ENCODE measurements at places on chromosomes 16 and 17. TPM values are rescaled to one million over a fixed set of nuclear protein-coding genes. Genes with fewer than 3 reads are reported as not detected.

DNA sequence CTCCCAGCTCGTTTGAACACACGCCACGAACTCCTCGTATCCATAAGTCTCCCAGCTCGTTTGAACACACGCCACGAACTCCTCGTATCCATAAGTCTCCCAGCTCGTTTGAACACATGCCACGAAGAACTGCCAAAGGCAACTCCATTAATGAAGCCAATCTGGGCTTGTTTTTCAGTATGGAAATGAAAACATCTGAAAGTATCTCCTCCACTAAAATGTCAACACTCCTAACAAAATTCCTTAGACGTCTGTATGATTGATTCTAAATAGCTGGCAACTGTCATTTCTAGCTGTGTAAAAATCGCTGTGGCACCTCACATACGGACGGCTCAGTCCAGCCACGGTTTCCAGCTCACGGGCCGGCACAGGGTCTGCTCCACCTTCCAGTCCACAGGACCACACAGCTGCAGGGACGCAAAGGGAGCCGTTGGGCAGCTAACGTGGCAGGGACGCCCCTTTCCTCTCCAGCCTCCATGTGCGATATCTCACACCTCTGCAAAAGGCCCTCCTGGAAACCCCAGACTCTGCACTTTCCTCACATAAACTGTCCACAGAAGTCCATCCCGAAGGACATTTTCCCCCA lies 67.1 kb upstream of the METRNL start:
- no peak for DNase-seq

GRCh38 chr17:12584727-12585126 lies 81.0 kb upstream of the MYOCD start:
- no peak for DNase-seq

DNA sequence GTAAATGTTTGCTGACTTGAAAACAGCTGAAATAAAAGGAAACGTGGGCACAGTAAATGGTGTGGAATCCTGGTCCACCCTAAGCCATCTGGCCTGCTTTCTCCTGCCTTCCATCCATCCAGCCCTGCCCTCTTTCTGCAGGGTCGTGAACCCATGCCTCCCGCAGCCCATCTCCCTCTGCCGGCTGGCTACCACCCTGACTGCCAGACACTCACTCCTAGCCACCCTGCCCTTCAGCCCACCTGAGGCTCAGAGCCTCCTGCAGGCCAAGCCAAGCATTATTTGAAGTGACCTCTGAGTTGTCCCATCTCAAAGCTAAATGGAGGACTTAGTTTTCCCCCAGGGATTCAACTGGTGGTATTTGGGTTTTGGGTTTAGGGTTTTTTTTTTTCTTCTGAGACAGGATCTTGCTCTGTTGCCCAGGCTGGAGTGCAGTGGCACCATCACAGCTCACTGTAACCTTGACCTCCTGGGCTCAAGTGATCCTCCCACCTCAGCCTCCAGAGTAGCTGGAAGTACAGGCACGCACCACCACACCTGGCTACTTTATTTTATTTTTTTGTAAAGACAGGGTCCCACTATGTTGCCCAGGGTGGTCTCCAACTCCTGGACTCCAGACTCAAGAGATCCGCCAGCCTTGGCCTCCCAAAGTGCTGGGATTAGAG lies 8.4 kb downstream of the ZDHHC1 start:
- DNase-seq: no peak

DNA sequence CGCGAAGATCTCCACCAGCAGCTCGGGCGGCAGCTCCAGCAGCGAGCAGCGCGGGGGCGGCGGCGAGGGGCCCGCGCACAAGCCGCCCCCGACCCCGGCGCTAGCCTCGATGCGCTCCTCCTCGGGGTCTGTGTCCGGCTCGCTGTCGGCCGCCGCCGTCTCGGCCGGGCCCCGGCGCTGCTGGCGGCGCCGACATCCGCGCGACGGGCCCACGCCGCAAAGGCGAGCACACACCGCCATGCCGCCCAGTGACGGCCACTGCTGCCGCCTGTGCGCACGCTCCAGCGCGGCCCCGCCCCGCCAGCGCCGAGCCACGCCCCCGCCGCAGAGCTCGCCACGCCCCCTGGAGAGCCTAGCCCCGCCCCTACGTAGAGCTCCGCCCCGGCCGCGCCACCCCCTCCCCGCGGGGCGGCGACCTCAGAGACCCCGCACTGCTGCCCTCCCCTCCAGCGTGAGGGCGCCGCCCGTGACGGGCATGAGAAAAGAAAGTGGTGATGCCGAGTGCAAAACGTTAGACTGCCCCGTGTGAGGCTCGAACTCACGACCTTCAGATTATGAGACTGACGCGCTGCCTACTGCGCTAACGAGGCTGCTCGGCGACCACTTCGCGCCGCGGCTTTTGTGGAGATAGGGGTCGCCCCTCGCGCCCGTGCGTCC lies at the start of gene FBXO31:
Gene FBXO31, minus strand, starts transcription at position 272 of the 657 bp plus-strand sequence. Its CDS starts 32 bp downstream, at position 240.
- DNase-seq: peak; percentile 97

- DNase-seq: no peak
Measured at GRCh38 chr17:57924677-57925076, 30.5 kb downstream of the CUEDC1 start.

HID1 gene
- not detected for total RNA-seq

ITGAL gene
- 264 TPM for total RNA-seq
